Hippocampal formation (tissue), 2 donors: ENCODE measurements at places on chromosomes 1 and 21.

GRCh38 chr1:54111624-54112023 is 41.2 kb downstream of the CDCP2 start:
- no peak for DNase-seq

DNA sequence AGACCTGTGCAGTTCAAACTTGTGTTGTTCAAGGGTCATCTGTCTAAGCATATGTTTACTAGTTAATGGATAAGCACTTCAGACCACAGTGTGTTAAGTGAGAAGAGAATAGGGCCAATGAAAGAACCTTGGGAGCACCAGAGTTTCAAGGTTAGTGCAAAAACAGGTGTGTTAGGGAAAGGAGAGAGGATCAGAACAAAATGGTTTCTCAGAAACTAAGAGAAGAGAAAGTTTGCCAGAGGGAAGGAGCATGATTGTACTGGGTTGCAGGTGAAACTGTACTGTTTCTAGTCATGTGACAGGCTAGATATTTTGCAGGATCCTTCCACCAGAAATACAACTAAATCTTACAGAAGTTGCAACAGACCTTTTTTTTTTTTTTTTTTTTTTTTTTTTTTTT is 23.3 kb downstream of the RPRD2 start:
- DNase-seq, result no peak

DNA sequence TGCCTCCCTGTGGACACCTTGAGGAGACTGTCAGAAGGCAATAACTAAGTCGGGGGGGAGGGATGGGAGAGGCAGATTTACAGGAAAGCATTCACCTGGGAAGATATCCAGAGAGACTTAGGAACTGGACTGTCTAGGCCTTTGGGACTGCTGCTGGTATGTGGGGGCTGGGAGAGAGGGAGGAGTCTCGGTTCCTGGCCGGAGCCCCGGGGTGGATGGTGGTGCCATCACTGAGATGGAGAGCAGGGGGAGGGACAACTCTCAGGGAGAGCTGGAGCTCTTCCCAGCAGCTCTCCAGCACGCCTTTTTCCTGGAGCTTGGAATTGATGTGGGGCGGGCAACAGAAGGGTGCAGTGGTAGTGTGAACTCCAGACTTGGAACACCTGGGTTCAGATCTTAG is 22.1 kb downstream of the PTPRF start:
- DNase-seq, result peak; percentile 85

DNA sequence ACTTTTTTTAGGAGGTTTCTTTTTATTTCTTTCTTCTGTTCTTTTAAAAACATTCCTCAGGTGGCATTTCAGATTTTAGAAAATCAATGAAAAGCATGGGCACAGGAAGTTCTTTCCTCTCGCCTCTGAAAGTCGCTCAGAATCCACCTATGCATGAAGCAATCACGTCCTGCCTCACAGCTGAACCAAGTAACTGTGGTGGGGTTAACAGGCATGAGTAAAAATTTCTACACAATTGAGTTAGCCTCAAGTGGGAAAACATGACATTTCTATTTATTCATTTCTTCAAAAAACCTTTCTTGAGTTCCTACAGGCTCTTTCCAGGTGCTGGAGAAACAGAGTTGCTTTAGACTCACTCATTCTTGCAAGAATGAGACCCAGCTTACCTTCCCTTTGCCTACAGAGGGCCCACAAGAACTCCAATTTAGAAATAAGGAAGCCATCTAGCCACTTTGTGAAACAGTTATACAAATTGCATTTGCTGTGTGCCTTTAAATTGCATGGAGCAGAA is 508.9 kb upstream of the PKN2 start:
- DNase-seq, result no peak

- DNase-seq, result no peak
Measured at GRCh38 chr1:189805735-189806134, 671.9 kb downstream of the BRINP3 start.

DNA sequence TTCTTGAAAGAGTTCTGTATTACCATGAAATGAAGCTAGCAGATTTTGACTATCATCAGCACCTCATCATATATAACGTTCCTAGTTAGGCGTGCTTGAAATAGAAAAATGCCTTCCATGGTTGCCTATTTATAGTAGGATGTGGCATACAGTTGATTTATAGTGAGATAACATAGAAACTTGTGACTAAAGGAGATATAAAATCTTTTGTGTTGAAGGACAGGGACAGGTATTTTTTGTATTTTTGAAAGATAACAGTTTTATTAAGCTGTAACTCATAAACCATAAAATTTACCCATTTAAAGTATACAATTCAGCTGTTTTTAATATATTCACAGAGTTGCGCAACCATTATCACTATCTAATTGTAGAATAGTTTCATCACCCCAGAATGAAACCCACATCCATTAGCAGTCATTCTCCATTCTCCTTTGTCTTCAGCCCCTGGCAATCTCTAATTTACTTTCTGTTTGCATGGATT is 19.3 kb downstream of the SPEN start:
- DNase-seq, result no peak

- no peak for DNase-seq
Measured at GRCh38 chr1:93000751-93001175, 39.5 kb upstream of the DIPK1A start.

GRCh38 chr1:24707687-24708086 is 37.6 kb upstream of the CLIC4 start:
- DNase-seq, result no peak

- DNase-seq, result no peak
Measured at GRCh38 chr1:21550097-21550496, 40.9 kb downstream of the ALPL start.

- no peak for DNase-seq
Measured at GRCh38 chr21:45859762-45860357, 121.7 kb upstream of the COL6A1 start.

- DNase-seq, result no peak
Measured at GRCh38 chr1:202818819-202819218, 8.1 kb downstream of the PCAT6 start.

DNA sequence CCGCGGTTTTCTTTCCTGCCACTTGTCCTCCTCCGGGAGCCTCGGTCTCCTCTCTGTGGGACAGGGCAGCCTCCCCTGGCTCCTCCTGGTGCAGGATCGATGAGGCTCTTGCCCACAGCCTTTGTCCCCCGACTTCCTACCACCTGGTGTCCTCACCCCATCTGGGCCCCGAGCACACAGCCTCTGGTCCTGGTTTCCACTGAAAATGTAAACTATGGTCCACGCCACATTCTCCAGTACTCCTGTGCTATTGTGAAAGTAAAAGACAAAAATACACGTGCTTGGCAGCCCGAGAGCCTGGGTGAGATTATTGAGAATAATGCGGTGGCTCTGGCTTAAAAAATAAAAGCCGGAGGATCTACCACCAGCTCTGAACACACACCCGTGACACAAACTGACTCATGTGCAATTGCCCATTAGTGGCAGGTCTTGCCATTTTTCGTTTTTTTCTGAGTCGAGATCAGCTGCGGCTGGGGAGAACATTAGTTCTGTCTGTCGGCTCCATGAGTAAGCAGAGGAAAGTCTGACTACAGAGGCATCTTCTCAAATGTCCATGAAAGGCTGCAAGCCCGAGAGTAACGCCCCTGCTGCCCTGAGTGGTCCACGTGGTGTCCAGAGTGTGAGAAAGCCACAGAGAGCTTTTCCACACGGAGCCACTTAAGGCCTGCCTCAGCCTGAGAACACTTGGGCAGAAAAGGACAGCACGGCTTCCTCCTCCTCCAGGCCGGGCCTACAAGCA is 5.7 kb upstream of the COL6A2 start:
- DNase-seq, result no peak

- DNase-seq, result peak; percentile 16
Measured at GRCh38 chr1:171141688-171142415, 43.2 kb upstream of the FMO2 start.

DNA sequence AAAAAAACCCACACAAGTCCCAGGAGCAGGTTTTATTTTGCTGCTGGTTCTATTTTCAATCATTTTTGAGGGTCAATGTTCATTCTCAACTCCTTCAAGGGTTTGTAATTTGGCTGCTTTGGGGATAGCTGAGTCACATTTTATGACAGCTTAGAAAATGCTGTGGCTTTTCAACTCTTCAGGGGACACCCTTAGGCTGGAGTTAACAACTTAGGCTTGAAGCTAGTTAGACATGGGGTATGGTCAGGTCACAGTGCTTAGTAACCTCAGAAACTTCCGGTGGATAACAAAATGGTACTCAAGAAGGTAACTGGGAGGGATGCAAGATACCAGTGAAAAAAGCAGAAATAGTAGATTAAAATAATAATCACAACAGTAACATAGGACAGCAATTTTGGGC is 308.8 kb downstream of the HHIPL2 start:
- DNase-seq, result no peak

GRCh38 chr1:25620211-25620610 is 3.6 kb downstream of the MAN1C1 start:
- DNase-seq, result no peak

GRCh38 chr1:152394151-152394550 is 19.9 kb downstream of the CRNN start:
- DNase-seq, result no peak

GRCh38 chr1:109805486-109806165 is 41.9 kb upstream of the EPS8L3 start:
- DNase-seq, result no peak

DNA sequence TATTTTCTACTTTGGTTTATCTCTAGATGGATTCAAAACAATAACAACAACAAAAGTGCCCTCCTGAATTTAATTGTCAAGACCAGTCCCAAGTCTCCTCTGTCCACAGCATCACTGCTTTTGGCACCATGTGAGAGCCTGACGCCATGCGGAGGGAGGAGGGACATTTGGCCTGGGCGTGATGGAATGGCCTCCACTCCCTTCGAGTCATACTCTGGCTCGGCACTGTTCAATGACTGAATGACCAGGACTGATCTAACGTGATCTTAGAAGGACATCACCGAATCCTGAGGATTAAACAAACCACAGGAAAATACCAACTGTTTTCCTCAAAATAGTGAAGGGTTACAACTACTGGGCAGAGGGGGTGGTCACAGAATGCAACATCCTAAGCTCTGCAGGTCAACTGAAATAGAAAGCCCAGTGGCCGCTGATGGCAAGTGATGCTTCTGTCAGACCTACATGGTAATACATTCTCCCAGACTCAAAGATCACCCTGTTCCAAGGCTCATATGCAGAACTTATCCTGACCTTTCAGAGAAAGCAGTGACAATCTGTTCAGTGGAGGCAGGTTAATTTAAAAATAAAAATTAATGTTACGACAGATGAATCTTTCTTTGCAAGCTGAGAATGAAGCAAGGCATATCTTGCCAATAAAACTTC is 19.1 kb downstream of the SRSF4 start:
- no peak for DNase-seq

GRCh38 chr1:227766015-227766634 is 30.9 kb downstream of the SNAP47 start:
- no peak for DNase-seq

DNA sequence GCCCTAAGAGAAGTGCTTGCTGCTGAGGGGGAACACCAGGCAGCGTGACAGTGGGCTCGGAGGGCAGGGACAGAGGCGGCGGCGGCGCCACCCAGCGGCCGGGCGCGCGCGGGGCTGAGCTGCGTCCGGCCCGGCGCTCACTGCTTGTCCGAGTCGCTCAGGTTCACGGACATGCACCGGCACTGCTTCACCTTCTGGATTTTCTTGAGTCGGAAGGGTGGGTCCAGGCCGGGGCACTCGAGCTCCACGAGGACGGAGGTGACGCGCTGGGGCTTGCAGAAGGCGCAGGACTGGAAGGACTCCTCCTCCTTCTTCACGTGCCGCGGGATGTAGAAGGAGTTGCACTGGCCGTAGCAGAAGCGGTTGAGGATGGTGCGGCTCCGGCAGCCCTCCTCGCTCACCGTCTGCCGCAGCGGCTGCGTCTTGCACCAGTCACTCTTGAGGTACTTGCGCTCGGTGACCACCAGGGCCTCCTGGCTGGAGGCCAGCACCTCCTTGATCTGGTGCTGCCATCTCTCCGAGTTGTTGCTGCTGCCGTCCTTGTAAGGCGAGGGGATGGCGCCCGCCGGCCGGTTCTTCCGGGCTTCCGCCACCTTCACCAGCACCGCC is 119.0 kb downstream of the GREM2 start:
- no peak for DNase-seq

GRCh38 chr1:2279210-2279639 is 51.1 kb downstream of the SKI start:
- DNase-seq, result no peak

- peak; percentile 28 for DNase-seq
Measured at GRCh38 chr1:213982672-213983492, 4.9 kb upstream of the PROX1 start.

DNA sequence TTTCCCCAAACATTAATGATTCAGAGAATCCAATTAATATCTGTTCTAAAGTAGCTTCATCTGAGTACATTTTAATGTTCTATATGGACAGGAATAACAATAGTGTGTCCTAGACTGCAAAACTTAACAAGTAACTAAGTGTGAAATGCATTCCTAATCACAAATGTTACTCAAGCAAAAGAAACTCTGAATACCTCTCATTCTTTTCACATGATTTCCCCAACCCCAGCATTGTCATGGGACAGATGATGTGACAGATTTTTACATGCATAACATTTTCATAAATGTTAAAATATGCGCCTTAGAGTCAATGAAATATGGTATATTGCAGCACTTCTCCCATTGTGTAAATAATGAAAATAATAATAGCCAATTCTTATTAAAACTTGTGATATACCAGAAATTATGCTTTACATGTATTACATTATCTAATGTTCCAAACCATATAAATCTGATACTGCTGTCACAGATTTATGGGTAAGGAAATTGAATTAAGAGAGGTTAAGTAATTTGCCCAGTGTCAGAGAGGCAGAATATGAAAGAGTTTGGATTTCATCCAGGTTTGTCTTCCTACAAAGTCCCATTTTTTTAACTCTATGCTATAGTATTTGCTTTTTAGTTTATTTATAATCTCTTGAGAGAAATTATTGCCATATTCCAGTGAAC is 269.4 kb downstream of the LRRC7 start:
- no peak for DNase-seq

DNA sequence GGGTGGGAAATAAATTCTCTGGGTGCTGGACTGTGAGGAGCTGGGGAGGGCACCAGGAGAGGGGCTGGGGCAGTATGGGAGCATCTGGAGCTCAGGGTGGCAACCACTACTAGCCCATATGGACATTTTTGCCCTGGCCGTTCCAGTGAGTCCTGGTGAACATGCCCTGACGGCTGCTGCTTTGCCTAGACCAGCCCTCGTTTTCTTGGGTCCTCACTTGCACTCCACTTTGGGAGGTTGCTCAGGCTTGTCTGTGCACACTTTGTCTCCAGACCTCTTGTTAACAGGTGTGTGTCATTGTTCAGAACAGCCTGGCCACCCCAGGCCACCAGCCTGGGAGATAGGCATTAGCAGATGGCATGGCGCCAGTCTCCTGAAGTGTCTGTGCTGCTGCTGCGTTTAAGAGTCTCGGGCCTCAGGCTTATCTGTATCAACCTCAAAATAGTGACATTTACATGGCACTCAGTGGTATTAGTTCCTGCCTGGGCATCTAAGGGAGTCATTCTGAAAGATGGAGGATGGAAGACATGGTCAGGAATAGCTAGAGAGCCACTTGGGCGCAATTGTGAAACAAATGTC is 190.5 kb downstream of the PTPRU start:
- no peak for DNase-seq

- DNase-seq, result peak; percentile 6
Measured at GRCh38 chr1:186828611-186829454, at the start of gene PLA2G4A. TSS of gene PLA2G4A (plus strand) at chr1:186828949. CDS start at chr1:186854355, 25,406 bp downstream.
